ENCODE measurements at places on chromosomes 7 and 10.

DNA sequence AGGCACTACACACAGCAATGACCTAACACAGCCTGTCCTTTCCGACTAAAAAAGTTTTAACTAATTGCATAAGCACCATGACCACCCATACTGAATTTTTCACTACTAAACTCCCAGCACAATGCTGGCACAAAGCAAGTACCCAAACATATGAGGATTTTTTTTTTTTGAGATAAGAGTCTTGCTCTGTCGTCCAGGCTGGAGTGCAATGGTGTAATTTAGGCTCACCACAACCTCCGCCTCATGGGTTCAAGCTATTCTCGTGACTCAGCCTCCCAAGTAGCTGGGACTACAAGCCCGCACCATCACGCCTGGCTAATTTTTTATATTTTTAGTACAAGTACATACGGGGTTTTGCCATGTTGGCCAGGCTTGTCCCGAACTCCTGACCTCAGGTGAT is 5.1 kb downstream of the UBE2H start:
- DNase-seq = no peak

DNA sequence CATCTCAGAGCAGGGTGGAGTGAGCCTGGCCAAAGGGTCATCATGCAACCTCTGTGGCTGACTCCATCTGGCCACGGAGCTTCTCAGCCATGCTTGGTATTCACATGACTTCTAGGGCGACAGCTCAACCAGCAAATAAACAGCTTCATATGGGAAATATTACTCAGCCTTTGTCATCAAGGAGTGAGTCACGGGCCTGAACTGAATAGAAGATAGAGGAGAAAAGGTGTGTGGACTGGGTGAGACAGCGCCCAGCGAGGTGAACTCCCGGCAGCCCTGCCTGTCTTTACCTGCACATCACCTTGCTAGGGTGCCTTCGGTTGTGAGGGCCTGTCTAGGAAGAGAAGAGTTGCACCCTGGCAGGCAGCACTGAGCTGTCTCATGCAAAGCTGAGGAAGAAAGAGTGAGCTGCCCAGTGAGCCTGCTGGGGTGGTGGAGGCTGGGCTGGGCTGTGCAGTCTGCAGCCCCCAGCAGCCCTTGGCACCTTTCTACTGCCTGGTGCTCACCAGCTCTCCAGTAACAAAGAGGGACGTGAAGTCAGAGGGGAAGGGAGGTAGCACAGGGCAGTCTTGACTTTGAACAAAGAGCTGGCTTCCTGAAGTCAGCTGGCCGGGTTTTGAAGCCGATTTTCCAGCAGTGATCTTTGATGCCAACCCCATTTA is 114.2 kb downstream of the EGFR start:
- no peak for DNase-seq

DNA sequence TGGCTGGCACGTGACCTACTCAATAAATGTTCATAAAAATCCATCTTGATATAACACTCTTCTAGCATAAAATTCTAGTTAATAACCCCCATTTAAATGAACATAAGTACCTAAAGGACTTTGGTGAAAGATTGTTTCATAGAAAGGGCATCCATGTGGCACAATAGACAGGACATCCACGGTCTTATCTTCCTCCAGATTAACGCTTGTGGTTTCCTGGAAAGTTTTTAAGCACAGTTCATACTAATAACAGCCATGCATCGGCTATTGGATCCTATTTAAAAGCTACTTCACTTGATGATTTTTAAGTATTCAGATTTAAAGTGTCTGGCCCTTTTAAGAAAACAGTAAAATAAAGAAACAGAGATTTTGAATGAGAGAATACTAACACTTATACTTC is 288.3 kb downstream of the AHR start:
- no peak for DNase-seq

GRCh38 chr10:68330852-68331454 is 911 bp upstream of the HNRNPH3 start:
- DNase-seq = no peak

- DNase-seq = no peak
Measured at GRCh38 chr7:135282561-135283254, 49.1 kb downstream of the STRA8 start.

DNA sequence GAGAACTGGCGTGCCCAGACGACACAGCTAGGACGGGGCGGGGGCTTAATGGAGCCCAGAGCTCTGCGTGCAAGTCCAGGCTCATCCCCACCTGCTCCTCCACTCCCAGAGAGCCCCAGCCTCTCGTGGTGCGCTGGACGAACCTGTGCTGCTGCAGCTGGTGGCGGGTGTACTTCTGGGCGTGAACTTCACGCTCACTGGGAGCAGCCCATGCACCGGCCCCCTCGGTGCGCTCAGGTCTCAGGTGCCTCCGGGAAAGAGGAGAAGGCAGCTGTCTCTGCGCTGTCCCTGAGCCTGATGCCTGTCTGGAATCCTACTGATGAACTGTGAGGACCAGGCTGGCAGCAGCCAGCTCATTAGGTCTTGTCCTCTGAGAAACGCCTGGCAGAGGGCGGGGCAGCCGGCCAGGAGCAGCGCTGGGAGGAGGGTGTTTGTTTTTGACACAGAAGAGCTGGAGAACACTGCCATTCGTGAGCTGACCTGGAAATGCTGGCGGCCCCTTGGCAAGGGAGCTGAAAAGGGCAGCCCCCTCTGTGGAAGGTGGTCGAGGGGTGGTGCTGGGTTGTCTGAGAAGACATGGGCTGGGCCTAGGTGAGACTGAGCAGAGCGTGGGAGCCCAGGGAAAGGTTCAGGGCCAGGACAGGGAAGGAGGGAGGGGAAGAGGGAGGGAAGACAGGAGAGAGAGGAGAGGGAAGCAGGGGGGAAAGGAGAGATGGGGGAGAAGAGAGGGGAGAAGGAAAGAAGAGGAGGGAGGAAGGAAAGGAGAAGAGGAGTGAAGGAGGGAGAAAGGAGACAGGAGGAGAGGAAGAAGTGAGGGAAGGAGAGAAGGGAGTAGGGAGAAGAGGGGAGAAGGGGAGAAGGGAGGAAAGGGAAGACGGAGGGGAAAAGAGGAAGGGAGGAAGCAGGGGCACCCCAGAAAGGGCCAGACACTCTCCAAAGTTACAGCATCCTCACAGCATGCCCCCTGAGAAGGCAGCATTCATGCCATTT is 53.5 kb upstream of the TNS3 start:
- no peak for DNase-seq

GRCh38 chr10:130202984-130203621 is 66.9 kb downstream of the GLRX3 start:
- no peak for DNase-seq

- no peak for DNase-seq
Measured at GRCh38 chr7:35723011-35723410, 28.1 kb upstream of the HERPUD2 start.

- no peak for DNase-seq
Measured at GRCh38 chr7:150895809-150896208, 43.5 kb downstream of the AOC1 start.

DNA sequence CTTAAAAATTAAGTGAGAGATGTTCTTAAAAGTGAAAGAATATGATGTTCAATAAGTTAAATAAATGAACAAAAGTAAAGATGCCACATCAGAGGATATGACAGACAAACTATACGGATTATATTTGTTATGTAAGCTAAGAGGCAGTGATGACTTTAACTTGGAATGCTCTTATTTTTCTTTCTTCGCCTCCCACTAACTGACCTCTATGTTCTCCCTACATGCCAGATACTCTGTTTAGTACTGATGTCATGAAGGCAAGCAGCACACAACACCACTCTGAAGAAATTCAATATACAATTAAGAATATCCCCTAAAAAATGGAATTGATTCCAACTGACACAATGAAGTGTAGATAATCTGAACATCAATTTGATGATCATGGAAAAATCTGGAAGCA is 223.4 kb downstream of the DOCK4 start:
- DNase-seq = no peak

GRCh38 chr7:135601182-135601581 is 43.5 kb downstream of the NUP205 start:
- no peak for DNase-seq

DNA sequence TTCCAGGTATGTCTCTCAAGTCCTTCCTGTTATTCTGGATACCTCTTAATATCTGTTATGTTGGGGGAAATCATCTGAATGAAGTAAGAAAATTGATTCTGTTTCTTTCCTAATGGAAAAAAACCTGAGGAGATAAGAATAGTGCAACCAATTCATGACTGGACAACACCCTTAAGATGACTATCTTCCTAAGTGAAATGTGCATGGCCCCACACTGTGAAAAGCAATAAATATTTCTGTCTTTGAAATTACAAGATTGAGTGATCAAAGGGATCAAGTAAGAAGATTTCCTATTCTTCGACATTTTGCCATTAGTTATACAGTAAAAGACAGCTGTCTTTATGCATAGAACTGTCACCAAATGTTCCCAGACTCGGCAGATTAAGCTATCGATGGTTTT is 73.9 kb downstream of the CHCHD3 start:
- DNase-seq = no peak

DNA sequence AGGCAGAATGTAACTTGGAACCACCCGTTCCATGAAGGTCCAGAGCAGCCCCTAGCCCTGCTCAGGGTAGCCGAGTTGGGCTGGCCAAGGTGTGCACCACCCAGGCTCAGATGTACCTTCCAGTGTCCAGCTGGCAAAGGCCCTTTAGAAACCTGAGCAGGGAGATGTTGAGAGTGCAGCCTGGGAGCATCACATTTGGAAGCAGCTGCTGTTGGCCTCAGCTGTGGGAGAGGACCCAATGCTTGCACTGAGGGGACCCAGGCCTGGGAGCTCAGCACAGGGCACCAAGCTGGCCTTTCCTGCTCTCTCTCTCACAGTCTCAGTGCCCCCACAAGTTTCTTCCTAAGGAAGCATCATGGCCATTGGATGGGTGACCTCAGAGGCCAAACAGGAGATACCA is 33.5 kb downstream of the ANXA8 start:
- no peak for DNase-seq

DNA sequence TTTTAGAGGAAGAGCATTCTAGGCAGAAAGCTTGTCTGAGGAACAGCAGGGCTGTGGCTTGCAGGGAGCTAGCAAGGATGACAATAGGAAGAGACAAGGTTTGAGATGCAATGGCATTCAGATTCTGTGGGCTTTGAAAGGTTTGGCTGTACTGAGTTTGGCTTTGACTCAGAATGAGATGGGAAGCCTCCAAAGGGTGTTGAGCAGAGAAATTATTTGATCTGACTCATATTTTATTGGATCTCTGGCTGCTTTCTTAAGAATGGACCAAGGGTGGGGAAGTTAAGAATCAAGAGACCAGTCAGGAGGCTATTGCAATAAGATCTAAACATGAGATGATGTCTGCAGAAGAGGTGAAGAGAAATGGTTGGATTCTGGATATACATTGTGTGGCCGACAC is 273.2 kb downstream of the CDK14 start:
- no peak for DNase-seq

GRCh38 chr7:133746305-133746704 is 380.8 kb upstream of the LRGUK start:
- DNase-seq = no peak

DNA sequence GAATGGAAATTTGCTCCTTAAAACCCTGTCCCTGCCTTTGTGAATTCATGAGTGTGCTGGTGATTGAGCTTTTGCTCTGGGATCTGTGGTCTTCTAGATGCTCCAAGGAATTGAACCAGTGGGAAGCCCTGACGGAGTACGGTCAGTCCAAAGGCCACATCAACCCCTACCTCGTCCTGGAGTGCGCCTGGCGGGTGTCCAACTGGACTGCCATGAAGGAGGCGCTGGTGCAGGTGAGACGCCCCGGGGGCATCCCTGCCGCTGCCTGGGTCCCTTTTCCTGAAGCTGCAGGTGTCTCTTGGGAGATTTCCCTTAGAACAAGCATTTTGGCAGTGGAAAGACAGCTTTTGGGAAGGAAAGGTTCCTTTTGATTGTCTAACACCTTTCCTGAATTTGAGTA is 100.3 kb downstream of the TRRAP start:
- DNase-seq = no peak

DNA sequence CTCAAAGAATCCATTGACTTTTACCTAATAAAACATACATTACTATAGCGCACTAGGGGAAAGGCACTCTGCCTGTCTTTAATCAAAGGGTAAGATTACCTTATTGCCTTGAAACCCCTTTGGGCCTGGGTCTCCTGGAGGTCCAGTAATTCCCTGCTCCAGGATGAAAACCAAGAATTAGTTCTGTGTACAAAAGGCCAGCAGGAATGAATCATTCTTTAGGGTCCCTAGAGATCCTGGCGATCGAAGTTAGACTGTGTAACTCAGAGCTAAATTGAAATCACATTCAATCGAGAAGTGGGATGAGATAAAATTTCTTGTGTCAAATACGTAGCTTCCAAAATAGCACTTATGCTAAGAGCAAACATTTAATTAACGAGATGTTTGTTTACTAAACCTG is 29.8 kb downstream of the COL28A1 start:
- DNase-seq = no peak

DNA sequence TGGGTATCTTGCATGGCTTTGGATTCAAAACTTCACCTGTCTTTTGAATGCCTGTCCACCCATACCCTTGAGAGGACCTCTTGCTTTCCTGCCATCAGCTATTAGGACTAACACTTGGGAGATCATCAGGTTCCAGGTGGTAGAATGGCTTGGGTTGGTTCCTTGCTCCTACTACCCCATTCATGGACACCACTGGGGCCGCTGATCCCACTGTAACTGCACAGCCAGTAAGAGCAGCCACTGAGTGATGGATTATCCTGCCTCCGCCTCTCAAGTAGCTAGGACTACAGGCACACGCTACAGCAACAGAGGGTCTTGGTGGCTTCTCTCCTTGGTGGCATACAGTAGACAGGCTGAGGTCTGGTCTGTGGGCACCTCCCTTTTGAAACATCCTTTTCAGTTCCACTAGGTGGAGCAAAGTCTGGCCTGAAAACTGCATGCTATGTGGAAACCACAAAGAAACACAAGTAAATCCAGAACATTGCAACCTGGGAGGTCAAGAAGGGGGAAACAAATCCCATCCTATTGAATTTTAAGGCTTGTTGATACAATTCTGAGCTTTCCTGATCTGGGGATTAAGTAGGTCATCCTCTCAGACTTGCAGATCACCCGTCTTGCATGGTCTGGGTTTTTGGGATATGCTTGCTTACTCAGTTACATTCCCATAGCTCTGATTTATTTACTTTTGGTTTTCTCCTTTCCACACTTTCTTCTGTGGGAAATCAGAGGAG is 9.4 kb downstream of the WBP1L start:
- DNase-seq = no peak

GRCh38 chr7:127600885-127601284 is 7.3 kb downstream of the FSCN3 start:
- no peak for DNase-seq

DNA sequence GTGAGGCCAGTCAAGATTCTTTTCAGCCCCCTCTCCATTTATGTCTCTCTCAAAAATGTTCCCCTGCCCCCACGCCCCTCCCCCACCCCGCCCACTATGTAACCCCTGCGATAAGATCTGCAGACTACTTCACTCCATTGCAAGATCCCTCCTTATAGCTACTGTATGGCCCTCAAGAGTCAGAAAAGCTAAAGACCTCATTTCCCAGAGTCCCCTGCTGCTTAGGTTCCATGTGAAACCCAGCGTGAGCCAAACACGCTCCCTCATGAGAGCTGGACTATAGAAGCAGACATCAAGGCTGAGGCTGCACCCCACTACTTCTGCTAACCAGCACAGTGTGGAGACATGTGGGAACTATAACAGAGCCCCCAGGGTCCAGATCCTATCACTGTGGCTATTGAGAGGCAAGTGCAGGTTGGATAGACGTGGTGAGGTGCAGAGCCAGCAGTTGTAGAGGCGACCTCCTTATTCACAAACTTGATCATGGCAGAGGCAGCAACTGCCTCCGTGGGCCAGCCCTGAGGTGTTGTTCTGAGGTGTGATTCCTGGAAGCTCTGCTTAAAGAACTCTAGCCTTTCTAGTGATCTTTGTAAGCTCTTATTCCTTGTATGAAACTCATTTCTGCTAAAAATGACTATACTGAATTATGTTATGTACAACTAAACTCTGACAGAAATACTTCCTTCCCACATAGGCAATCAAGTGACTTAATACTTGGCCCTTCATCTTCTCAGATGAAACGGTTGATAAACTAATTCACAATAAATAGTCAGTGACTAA is 117.0 kb upstream of the ARID5B start:
- no peak for DNase-seq

All from SIG-M5 (cell line).